ENCODE measurements at places on chromosomes 4 and X. TPM values are rescaled to one million over a fixed set of nuclear protein-coding genes. Genes with fewer than 3 reads are reported as not detected.

The SLC9A6 gene
- total RNA-seq = 17.2 TPM

The PLXNB3 gene
- 6.8 TPM for total RNA-seq

The SHROOM2 gene
- 2.6 TPM for total RNA-seq

The SPON2 gene
- 517 TPM for total RNA-seq

The GAGE12H gene
- not detected for total RNA-seq

The CXorf65 gene
- total RNA-seq = not detected

The PCDH10 gene
- 3.6 TPM for total RNA-seq

The RGN gene
- 5.8 TPM for total RNA-seq

DNA sequence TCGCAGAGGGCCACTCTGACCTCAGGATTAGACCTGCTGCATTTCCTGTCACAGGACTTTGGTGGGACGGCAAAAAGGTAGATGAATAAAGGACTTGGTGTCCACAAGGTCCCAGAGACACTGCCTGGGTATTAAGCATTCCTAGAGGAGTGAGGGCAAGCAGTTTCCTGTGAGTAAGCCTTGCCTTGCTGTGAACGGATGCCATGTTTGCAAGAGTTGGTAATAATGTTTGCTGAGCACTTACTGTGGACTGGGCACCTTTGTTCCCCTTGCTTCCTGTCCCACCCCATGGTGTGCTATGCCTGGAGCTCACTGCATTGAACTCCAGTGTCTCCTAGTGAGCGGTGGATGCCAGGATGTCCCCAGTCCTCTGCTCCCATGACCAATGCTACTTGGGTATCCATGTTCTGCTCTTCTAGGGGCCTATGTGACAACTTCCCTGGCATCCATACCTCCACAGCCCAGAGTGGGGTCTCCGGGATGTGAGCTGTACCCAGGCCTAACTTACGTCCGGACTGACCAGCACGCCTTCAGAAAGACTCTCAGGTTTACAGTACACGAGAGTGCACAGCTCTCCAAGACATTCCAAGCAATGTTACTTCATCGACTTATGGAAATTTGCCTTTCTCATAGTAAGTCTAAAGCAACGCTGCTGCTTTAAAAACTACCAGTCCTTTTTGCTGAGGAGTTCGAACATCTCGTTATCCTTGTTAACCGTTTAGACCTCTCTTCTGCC is 95.5 kb upstream of the MSX1 start:
- DNase-seq = no peak

- peak; percentile 19 for DNase-seq
These were observed 29.5 kb upstream of the XIAP start for GRCh38 chrX:123830309-123830708.

DNA sequence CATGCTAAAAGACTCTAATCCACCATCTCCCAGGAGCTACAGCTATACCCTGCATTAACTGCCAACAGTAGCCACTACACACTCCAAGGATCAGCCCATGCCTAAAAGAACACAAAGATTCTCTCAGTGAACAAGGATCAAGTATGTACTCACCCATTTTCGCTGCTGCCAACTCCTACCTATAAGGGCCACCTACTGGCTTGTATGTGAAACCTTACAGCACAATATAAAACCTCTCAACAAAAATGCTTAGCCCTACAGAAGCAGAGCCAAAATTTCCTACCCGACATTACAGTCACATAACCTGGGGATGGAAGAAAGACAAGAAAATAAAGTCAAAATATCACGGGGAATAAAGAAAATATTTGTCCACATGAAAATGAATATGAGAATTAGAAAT is 562.8 kb upstream of the POU3F4 start:
- DNase-seq = no peak

- DNase-seq = no peak
These were observed 170.6 kb downstream of the BANK1 start for GRCh38 chr4:101961144-101961543.

DNA sequence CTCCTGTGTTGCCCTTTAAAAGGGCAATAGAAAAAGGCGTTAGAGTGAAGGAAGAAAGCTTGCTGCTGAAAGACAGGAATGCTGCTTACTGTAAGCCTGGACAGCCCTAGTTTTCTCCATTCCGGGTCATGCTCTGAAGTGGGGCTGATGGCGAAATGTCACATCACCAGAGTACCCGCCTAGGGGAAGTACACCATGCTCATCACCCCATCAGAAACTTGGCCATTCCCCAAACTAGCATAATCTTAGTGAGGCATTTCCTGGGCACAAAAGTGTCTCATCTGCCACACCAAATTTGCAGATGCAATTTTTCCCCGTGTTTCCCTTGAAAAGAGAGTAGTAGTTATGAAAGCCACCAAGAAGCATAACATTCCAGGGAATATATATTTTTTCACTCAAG is 47.8 kb upstream of the CAMK2D start:
- DNase-seq = no peak

DNA sequence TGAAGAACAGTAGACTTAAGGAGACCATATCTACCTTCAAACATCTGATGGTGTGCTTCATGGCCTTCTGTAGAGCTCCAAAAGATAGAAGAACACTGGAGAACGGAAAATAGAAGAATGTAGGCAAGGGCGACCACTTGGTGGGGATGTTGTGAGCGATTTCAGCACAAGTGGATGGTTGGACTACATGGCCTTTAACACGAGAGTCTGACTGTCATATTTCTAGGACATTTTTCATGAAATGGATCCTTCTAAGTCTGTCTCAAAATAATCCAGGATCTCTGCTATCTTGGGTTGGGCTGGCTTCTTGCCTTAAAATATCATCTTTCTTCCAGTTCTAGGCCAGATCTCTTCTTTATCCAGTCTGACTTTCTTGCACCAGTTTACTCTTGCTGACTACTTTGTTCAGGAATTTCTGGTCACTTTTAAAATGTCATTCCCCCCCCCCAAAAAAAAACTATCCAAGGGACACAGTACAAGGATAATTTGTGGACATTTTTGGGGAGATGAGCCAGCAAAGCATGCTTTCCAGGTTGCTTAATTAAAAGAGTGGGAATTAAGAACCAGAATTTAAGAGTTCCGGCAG is 1.2 kb upstream of the MID1IP1 start:
- peak; percentile 21 for DNase-seq

GRCh38 chrX:12949927-12950656 is 24.8 kb upstream of the TMSB4X start:
- peak; percentile 59 for DNase-seq

DNA sequence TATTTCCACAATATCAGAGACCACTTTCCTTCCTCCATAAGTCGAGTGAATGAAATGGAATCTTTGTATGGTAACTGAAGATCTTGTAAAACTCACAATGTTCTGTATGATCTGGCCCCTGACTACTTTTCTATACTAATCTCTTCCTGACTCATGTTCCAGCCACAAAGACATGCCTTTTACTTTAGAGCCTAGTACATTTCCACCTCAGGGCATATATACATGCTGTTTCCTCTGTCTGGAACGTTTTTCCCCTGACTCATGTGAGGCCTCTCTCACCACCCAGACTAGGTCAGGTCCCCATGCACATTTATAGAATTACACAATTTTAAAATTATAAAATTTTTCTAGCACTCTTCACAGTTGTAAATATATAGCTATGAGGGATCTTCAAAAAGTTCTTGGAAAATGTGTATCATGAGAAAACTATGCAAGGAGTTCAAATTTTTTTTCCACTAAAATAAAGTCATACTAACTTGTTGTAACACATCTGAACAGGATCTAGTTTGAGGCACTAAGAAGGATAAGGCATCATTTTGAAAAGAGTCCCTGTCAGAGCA is 208.8 kb downstream of the SH2D1A start:
- DNase-seq = no peak

GRCh38 chr4:121462660-121463261 is 81.9 kb upstream of the QRFPR start:
- peak; percentile 75 for DNase-seq

- DNase-seq = no peak
These were observed 213.2 kb upstream of the UGT8 start for GRCh38 chr4:114385195-114385985.

- DNase-seq = no peak
These were observed 161.4 kb downstream of the VSIG4 start for GRCh38 chrX:65878456-65878855.

DNA sequence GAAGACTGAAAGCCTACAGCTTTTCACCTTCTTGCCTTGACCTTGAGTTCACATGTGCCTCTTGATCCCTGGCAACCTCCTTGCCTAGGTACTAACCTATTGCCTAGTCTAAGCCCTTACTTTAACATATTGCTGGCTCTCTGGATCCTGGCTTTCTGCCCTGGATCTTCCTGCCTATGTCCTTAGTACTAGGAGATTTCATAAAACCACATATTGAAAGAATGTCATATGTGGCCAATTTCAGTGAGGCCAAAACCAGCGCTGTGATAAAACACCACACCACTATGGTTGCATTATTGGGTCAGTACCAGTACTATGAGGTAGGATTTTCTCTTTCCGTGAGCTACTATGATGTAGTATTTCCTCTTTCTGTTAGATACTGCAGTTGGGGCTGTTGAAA is 80.4 kb downstream of the CT47B1 start:
- DNase-seq = no peak
